Tibial artery (tissue), 4 donors: ENCODE measurements at places on chromosomes 12 and 14.

- no peak for DNase-seq
These were observed 81.6 kb downstream of the SPRING1 start for GRCh38 chr12:116656306-116656705.

- DNase-seq = no peak
These were observed 329.4 kb upstream of the SOX5 start for GRCh38 chr12:24278832-24279231.

- peak; percentile 97 for DNase-seq
These were observed 33.6 kb downstream of the CMKLR1 start for GRCh38 chr12:108305520-108305919.

GRCh38 chr12:3047961-3048360 is 29.2 kb upstream of the TSPAN9 start:
- no peak for DNase-seq

DNA sequence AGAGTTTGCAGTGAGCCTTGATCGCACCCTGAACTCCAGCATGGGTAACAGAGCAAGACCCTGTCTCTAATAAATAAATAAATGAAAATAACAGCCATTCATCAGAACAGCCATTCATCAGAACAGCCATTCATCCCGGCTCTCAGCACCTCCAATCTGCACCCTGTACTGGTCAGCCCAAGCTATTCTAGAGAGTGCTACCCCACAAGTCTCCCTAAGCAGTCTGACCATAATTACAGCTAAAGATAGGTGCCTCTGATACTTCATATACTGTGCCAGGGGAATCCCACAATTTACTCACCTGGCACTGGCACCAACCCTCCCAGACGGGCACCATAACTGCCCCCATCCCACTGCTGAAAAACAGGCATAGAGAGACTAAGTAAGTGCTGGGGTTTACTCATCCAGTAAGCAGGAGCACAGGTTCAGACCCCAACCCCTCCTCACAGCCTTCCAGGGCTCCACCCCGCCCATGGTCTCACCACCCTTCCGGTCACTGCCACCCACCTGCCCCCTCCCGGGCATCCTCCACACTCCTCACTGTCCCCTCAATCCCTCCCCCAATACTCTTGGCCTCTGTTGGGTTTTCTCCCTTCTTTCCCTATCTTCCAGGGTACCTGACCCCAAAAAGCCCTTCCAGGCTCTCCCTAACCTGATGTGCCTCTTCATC is 15.2 kb upstream of the EIF5 start:
- DNase-seq = no peak

DNA sequence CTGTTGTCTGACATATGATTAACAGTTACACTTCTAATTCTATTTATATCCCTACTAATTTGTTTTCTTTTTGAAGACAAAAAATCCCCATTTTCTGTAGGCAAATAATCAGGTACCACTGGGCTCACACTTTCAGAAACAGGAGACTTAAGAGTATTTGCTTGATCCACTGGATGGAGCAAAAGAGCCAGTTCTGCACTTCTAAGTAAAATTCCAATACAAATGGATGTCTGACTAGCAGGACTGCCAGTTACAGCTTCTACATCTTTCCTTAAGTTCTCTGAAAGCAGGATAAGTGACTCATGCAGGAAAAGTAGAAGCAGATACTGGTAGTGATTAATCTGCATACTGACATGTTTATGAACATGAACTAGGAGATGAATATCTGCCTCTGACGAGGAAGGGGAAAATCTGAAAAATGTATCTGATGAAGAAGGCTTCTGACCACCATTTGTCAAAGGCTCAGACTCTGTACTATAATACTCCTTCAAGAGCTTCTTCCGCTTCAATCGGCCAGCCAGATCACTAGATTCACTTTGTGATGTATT is 73.8 kb upstream of the ANKS1B start:
- no peak for DNase-seq

DNA sequence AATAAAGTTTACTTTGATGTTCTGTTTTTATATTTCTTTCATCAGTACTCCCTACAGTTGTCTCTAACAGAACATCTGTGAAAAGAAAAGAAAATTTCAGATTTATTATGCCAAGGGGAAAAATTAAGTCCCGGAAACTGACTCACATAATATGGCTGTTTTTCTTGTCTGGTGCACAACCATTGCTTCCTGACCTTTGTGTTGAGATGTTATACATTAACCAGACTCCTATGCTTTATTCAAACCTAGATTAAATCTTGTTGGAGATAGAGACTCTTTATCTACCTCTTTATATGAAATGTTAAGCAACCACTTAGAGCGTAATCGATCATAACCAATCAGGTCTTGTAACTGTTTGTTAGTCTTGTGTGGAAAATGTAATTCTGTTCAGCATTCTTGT is 37.6 kb upstream of the BICD1 start:
- no peak for DNase-seq

GRCh38 chr14:81450100-81450531 is 50.0 kb upstream of the STON2 start:
- no peak for DNase-seq
